ENCODE measurements at places on chromosomes 3 and 15.

DNA sequence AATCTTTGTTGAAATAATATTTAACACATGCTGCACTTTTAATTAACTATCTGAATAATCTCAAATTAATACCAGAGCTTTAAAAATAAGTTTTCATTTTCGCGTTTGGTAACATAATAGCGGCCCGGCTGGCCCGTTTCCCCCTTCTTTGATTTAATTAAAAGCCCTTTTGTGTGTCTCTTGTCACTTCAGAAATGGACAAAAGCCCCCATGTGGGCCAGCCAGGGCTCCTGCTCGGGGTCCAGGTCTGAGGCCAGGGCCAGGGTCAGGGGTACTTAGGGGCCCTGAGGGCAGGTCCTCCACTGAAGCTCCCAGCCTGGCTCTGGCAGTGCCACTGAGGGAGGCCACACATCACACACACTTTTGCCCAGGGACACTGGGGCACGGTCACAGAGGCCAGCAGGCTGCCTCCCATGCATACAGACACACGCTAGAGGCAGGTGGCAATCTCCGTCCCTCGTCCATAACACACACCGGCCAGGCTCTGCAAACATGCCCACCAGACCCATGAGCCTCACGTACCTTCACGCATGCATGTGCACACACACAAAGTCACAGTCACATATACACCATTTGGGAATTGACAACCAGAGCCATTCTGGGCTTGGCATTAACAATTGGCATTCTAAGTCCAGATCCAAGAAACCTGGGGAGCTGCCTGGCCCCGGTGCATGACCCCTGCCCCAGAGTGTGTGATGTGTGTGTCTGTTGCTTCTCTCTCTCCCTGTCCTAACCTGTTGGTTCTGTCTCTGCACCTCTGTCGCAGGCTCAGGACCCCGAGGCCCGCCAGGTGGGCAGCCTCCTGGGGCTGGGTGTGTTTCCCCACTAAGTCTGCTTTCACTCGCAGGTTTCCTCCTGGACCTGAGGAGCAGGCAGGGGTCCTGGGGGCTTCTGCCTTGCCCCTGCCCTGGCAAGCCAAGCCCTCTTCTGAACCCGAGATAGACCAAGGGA is 38.5 kb downstream of the DNAJB8 start:
- DNase-seq: no peak

GRCh38 chr3:149377408-149378364 is at the start of gene TM4SF1:
Gene TM4SF1, minus strand, starts transcription at chr3:149377649. Its CDS starts 102 bp downstream, at chr3:149377547.
- no peak for DNase-seq

GRCh38 chr3:128319741-128320141 is 146.9 kb downstream of the DNAJB8 start:
- no peak for DNase-seq

DNA sequence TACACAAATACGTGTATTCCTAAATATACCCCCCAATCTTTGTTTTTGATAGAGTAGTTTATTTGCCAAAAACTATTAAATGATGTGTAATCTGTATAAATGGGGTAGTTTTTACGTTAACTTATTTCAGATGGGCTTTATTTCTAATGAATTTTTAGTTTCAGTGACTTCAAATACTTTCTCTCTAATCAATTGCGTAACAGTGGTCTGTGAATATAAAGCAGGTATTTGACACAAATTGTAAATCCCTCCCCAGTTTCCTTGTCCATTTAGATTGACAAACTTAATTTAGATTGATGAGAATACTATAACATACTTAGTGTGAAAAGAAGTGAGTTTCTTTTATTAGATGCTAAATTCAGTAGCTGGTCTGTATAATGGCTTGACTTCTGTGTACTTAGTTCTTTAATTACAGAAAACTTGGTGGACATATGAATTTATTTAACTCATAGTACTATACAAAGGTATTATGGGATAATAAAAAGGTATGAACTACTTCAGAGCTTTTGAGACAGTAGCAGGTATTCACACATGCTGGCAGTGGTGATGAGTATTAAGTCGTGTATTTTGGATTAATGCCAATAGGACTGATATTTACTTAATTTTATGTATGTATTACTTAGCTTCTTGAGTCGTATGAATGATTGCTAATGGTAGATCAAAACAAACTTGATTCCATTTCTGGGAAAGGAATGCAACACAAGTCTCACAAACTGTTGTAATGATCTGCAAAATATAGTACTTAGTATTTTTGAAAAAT is 81.6 kb downstream of the STT3B start:
- no peak for DNase-seq

DNA sequence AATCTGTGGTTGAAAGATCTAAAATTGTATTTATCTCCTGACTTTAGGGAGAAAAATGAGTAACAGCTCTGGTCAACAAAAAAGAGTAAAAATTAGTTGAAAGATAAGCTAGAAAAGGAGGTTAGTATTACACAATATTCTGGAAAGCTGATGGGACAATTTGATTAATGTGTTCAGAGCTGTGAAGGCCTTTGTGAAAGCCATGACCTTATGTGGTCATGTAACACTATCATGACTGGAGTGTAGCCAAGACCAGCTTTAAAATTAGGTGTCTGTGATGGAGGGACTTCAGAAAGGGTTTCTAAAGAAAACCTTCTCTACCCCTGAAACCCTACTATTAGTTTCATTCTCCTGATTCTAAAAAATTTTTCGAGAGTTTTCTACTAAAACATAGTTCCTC is 127.2 kb downstream of the NFKBIZ start:
- no peak for DNase-seq

DNA sequence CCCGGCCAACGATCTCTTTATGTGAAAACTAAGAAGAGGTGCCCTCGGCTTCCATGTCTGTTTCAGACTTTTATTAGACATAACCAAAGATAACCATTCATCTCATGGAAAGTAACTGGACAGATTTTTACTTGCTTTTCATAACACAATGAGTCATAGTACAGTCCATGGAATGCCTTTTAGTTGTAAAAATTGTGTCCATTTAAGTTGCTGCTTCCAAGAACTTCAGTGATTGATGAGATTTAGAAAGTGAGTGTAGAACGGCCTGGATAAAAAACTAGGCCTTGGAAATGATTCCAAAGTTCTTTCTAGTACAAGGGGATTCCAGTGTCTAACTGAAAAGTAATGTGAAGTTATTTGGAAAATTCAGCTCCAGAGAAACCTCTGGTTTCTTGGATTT is 10.8 kb downstream of the EIF2AK4 start:
- no peak for DNase-seq

GRCh38 chr3:127796831-127797150 is 25.5 kb downstream of the MGLL start:
- DNase-seq: no peak

DNA sequence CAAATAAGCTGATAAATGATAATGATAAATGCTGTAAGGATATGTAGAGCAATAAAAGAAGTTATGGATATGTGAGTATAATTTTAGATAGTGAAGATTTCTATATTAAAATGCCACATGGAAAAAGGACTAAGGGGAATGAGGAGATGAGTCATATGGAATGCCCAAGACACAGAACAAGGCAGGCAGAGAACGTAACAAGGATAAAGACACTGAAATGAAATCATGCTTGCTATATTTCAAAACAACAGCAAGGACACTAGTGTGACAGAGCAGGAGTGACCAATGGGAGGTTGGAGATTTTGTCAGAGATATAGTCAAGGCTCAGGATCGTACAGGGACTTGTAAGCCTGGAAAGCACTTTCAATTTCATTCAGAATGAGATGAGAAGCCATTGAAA is 621.5 kb upstream of the SEMA6D start:
- DNase-seq: no peak

GRCh38 chr3:184234224-184234623 is 4.8 kb downstream of the VWA5B2 start:
- DNase-seq: no peak

- DNase-seq: no peak
These were observed 693.6 kb downstream of the CADM2 start for GRCh38 chr3:85652360-85652759.

DNA sequence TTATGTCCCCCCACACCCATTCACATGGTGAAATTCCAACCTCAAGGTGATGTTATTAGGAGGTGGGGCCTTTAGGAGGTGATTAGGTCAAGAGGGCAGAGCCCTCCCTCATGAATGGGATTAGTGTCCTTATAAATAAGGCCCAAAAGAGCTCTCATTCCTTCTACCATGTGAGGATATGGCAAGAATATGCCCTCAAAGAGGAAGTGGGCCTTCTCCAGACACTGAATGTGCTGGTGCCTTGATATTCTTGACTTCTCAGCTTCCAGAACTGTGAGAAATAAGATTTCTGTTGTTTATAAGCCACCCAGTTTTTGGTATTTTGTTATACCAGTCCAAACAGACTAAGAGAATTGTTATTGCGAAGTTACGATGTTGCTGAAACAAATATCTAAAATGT is 94.4 kb downstream of the ANKRD28 start:
- DNase-seq: no peak

GRCh38 chr3:66582721-66583423 is 82.0 kb upstream of the LRIG1 start:
- DNase-seq: peak; percentile 23

GRCh38 chr3:33834096-33834453 is 35.6 kb downstream of the PDCD6IP start:
- DNase-seq: no peak

- no peak for DNase-seq
These were observed 170.2 kb upstream of the P2RY1 start for GRCh38 chr3:152664766-152665165.

GRCh38 chr3:45568848-45569762 is 25.4 kb upstream of the LIMD1 start:
- DNase-seq: no peak

DNA sequence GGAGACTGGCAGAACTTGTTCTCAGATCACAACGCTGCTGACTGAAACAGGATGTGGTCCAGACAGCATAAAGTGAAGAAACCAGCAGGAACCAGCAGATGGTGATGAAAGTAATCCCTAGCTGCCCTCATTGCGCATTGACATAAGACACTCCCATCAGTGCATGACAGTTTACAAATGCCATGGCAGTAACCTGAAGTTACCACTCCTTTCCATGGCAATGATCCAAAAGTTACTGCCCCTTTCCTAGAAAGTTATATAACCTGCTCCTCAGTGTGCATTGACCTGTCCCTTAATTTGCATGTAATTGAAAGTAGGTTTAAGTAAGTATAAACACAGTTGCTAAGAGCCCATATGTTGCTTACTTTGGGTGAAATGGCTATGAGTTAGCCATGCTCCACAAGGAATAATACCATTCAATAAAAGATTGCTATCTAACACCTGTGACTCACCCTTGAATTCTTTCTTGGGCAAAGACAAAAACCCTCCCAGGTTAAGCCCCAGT is 149.1 kb upstream of the CD96 start:
- DNase-seq: no peak
